Activated CD8-positive, alpha-beta memory T cell treated with anti-CD3 and anti-CD28 coated beads, Interleukin-2, amount 50 U/mL, for 48 hours (primary cell): ENCODE measurements at places on chromosomes 4 and X.

DNA sequence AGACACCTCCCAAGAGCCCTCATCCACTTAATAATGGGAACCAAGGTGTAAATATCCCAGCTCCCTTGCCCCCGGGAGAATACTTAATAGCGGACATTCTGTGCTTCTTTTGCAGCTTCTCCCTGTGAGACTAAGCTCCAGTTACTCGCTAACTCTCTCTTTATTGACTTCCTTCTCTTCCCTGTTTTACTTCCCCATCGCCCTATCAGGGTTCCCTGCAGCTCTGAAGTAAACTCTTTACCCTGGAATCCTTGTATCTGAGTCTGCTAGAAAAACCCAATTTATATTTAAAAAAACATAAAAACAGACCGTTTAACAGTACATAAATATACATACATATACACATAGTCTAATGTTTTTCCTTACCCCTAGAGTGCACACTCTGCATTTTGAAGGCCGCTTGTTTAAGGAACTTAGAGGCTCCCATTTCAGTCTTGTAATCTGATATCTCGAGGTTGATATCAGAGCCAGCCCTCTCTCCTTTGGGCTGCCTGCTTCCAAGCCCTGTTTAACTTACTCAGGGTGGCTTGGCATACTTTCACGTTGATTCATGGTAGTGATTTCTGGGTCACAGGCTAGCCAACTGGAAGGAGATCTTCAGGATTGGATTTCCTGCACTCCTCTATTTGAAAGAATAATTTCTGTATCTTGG is 177.4 kb upstream of the SCML1 start:
- DNase-seq = no peak

DNA sequence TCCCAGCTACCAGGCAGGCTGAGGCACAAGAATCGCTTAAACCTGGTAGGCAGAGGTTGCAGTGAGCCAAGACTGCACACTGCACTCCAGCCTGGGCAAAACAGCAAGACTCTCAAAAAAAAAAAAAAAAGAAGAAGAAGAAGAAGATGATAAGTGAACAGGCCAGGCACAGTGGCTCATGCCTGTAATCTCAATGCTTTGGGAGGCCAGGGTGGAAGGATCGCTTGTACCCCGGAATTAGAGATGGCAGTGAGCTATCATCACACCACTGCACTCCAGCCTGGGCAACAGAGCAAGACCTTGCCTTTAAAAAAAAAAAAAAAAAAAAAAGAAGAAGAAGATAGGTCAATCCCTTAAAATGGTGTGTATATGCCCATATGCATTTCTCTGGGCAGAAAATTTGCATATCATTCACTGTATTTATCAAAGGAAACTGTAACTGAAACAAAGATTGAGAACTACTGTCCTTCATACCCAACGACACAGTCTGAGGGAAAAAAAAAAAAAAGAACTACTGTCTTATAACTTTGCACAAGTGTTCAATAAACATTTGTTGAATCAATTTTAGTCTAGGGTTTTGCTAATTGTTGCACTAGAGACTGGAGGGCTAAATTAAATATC is 2.3 kb downstream of the RFC1 start:
- no peak for DNase-seq

DNA sequence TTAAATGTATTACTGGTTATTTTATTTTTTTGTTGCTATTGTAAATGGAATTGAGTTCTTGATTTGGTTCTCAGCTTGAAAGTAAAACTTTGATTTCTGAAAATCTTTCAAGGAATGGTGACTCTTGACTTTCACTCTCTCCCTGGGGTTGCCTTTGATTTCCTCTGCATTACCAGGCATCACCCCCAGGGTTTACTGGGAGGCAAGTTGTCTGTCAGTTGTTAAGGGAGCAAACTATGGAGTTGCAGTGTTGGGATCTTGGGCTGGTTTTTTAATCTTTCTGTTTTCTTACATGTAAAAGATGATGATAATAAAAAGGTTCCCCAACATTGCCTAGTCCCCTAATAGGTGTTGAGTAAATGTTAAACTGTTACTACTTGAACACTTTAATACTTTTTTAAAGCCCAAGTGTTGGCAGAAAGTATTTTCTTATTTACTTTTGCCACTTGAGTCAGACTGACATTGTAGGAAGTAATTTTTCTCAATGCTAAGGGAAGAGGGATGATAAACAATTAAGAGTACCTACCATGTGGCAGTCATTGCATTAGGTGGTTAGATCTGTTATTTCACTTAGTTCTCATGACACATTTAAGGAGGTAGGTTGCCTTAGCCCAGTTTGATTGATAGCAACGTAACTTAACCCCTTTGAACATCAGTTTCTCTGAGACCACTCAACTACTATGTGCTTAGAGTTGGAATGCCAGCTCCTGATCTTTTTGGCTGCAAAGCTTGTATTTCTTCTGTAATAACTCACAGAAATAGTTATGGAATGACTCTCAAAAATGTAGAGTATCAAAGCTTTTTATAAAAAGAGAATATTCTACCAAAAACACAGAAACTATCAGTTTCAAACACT is 67.1 kb downstream of the DCLK2 start:
- no peak for DNase-seq

GRCh38 chrX:47456080-47456479 is 26.9 kb downstream of the ZNF41 start:
- DNase-seq = no peak

DNA sequence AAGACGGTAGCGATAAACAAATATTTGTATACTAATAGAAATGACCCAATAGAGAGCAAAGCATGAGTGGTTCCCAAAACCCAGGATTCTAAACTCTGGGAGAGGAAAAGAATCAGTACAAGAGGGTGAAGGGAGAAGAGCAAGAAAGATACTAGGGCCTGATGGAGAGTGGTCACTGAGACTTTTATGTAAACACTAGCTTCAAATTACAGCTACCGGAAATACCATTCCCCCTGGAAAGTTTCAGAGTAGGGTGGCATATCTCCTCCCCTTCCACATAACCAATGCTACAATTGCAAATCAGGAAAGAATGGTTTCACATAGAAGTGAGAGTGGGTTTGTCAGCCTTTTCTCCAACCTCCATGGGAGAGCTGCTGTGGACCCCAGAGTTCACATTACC is 77.1 kb downstream of the EIF4E start:
- DNase-seq = no peak

GRCh38 chrX:69156638-69157037 is 8.6 kb downstream of the PJA1 start:
- no peak for DNase-seq

GRCh38 chr4:2962614-2963174 is 512 bp downstream of the NOP14 start:
- no peak for DNase-seq

GRCh38 chrX:97315939-97316338 is 432.2 kb downstream of the RPA4 start:
- no peak for DNase-seq

DNA sequence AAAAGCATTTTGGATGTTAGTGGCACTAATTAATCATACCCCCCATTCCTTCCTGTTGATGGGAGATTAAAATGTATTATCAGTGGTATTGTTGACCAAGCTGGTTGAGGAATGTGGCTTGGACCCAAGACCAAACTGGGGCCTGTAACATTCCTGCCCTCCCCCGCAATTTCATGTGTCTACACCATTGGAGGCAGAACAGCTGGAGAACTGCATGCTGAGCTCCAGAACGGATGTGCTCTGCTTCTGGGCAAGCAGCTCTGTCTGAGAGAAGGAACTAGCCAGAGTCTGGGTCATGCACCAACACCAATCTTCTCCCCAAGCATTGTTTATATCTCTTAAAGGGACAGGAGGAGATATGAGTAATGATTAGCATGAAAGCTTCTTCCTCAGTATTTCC is 185.5 kb downstream of the CEP135 start:
- DNase-seq = no peak

- no peak for DNase-seq
Observed at GRCh38 chr4:185654965-185655554, 119.8 kb upstream of the PDLIM3 start.

GRCh38 chrX:85505801-85506200 is 126.3 kb upstream of the POF1B start:
- DNase-seq = no peak

DNA sequence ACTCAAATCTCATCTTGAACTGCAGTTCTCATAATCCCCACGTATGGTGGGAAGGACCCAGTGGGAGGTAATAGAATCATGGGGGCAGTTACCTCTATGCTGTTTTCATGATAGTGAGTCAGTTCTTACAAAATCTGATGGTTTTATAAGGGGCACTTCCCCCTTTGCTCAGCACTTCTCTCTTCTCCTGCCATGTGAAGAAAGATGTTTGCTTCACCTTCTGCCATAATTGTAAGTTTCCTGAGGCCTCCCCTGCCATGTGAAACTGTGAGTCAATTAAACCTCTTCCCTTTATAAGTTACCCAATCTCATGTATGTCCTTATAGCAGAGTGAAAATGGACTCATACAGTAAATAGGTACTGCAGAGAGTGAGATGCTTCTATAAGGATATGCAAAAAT is 1050.6 kb upstream of the GRIA3 start:
- DNase-seq = no peak

DNA sequence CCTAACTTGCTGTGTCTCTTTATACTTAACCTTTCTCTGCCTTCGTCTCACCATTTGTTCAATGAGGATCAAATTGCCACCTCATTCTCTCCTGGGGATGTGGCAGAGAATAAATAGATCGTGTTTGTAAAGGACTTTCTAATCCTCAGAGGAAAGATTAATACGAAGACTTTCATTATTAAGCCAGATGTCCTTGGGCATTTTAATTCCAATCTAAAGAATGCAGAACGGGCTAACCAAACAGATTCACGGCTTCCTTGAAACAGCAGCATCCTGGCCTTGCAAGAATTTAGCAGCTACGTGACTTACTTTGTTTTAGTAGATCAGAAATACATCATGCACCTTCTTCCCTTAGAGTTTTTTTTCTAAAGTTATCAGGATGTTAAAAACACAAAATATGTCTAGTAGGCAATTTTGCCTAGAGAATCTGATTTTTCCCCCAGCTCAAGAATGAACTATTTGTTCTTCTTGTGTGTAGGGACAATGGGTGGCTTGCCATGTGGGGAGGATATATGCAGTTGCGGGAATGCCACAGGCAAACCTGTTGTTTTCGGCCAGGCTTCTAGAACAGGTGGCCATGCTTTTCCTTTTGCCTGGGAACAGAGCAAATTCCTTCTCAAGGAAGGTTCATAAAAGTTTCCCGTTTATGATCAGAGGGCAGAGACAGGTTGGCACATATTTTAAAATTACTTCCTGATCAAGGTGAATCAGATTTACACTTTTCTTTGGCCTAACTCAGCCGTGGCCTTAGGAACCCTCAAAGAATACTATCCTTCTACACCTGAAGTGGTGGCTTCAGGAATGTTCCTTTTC is 3.0 kb downstream of the MID1 start:
- DNase-seq = no peak

DNA sequence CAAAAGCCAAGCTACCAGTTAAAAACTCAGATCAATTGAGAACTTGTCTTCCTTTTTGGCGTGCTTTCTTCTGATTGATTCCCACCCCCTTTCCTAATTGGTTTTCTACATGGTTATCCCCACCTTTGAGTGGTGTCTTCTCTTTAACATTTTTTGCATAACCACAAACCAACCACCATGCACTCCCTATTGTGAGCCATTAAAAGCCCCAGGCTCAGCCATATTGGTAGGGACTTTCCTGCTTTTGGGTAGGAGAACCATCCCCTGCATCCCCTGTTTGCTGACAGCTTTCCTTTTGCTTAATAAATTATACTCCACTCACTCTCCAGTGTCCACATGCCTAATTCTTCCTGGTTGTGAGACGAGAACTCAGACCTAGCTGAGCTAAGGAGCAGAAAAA is 1651.4 kb upstream of the IGFBP7 start:
- no peak for DNase-seq

DNA sequence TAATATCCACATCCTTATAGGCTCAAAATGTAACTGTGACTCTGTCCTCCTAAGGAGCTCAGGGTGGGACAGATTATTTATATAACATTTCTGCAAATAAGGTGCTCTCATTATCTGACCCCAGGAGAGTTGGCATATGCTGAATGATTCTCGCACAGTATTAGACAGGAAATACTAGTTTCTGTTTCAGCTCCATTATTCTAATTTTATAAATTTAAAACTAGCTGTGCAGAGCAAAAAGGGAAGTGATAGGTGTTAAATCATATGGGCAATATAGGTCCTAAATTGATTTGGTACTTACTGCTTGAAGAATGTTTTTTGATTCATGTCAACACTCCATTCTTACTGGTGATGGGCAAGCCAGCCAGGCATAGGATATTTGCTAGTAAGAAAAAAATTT is 141.5 kb downstream of the GLRA2 start:
- DNase-seq = no peak

DNA sequence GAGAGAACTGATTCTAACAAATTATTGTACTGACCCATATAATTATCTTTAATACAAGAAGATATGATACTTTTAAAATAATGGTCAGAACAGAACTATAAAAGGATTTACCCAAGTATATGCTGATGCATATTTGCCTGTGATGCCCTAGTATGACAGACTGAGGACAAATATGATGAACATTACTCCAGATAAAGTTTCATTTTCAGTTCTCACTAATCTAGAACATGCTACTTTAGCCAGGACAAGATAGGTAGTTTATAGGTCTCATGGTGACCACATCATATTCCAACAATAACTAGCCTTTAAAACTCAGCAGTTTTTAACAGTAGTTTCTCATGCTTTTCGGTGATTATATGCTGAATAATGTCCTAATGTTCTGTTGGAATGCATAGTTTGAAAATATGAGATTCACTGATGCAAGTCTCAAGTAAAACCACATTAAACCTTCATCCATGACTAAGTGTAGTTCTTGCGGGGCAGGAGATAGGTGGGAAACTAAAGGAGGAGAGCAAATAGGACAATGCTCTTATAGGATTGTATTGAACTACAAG is 295.2 kb upstream of the AGA start:
- DNase-seq = no peak

DNA sequence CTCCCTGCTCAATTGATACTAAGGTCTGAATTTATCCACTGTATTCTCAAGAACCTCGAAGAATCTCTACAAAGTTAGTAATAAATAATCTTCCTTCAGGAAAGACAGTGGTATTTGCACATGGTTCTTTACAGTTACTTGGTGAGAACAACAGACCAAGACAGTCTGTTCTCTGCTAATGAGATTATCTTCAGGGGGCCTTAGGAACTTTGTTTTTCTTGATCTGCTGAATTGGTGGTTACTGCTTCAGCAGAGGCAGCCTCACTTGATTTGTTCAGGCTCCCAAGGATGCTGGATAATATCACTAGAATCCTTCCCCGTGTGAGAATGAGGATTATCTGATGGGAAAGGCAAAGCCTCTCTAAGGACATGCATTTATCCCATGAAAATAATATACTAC is 64.8 kb downstream of the CBR4 start:
- no peak for DNase-seq

- no peak for DNase-seq
Observed at GRCh38 chrX:110006821-110007375, 4.0 kb downstream of the TMEM164 start.
